ENCODE measurements at places on chromosomes 7 and 10.

DNA sequence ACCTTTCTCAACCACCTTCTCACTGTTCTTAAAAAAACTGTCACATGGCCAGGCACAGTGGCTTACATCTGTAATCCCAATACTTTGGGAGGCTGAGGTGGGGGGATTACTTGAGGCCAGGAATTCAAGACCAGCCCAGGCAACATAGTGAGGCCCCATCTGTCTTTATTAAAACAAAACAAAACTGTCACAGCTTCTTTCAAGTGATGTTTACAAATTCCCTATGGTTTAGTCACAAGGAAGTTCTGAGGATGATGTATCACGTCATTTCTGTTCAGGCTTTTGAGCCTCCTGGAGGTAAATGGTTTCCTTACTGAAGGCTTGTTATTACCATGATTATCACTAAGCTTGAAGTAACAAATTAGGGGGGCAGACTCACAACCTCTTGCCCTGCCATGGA, 186.2 kb downstream of the CFTR start:
- peak; percentile 59 for DNase-seq

- no peak for DNase-seq
These were observed 108.6 kb downstream of the LRRC4 start for GRCh38 chr7:127922656-127923055.

- peak; percentile 81 for DNase-seq
These were observed 215.7 kb upstream of the INHBA start for GRCh38 chr7:41918597-41918996.

DNA sequence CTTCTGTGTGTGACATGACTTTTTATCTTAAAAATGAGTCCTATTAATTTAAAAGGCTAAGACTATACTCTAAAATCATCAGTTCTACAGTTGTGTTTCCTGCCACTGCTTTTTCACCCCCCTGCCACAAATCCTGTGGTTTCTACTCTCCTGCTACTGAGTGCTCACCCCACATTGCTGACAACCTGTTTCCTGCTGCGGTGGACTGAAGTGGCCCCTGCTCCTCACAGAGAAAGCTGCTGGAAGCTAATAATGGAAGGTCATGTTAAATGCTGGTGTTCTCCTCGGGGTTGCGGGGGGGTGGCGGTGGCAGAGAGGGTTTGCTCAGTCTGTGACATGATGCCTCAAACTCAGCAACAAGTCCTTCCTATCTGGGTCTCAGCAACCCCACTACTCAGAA, 113.2 kb upstream of the INHBA start:
- no peak for DNase-seq

- peak; percentile 78 for DNase-seq
These were observed 789 bp downstream of the PDGFA start for GRCh38 chr7:518630-519483.

- no peak for DNase-seq
These were observed 1.3 kb downstream of the RFC2 start for GRCh38 chr7:74252893-74253292.

GRCh38 chr10:84665883-84666463, 337.6 kb downstream of the CCSER2 start:
- DNase-seq: peak; percentile 8

GRCh38 chr10:12757351-12757750, 244.2 kb downstream of the CCDC3 start:
- no peak for DNase-seq

DNA sequence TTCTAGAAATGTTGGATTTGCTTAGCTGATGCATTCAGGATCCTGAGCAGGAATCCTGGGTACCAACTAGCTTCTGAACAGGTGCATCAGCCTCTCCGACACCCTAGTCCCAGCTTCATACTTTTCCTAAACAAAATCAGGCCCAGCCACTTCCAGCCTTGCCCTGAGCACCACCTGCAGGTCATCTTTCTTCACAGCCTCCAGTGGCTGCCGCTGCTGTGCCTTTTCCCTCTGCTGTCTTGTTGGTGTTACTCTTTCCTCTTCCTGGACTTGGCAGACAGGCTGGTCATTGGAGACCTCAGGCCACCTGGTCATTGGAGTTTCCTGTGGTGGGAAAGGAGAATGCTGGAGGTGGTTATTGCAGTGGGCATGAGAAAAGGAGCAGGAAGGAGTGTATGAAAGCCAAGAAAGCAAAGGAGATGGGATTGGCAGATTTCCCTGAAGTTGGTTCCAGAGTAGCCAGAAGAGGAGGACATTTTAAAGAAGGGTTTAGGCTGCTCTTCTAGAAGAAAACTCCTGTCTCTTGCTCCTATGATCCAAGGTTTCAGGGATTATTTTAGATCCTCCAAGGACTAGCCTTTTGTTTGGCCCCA, 48.2 kb upstream of the NFKB2 start:
- DNase-seq: peak; percentile 37

DNA sequence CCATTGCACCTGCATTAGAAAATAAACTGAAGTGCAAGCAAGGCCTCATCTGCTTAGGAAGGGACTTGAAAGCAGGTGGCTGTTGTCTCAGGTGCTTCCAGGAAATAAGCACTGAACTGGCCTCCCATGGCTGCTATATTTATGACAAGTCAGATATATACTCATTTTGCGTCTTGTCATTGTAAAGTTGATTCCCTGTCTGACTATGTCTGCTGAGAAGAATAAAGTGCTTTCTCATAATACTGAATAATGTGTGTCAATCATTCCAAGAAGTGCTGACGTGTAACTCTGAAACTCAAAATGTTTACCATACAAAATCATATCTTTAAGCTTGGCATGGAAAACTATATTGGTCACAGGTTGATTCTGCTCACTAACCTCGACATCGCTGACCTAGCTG, 44.9 kb upstream of the SVOPL start:
- no peak for DNase-seq

- no peak for DNase-seq
These were observed 1.1 kb downstream of the MRPS24 start for GRCh38 chr7:43868181-43868580.

- DNase-seq: no peak
These were observed 4.4 kb upstream of the PPP2R2D start for GRCh38 chr10:131896403-131896802.

DNA sequence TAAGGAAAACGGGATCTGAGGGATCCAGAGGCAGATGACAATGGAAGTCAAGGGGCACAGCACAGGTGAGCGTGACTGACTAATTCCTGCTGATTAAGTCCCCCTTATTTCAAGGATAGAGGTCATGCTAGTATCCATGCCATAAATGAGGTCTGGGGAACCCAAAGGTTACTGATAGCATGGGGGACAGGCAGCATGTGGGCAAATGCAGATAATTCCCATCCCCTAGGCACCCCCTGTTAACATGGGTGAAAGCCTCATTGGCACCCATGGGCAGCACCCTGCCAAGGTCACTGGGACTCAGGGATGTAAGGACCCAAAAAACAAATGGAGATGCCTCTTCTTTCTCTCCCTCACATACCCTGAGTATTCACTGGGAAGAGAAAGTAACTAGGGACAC, 139.7 kb downstream of the WDR11 start:
- no peak for DNase-seq

- DNase-seq: no peak
These were observed 35.4 kb downstream of the CCDC3 start for GRCh38 chr10:12966067-12966466.

GRCh38 chr7:27663989-27664331, 1.3 kb upstream of the HIBADH start:
- no peak for DNase-seq

- DNase-seq: peak; percentile 58
These were observed 56.9 kb upstream of the MYL10 start for GRCh38 chr7:101686030-101686429.

DNA sequence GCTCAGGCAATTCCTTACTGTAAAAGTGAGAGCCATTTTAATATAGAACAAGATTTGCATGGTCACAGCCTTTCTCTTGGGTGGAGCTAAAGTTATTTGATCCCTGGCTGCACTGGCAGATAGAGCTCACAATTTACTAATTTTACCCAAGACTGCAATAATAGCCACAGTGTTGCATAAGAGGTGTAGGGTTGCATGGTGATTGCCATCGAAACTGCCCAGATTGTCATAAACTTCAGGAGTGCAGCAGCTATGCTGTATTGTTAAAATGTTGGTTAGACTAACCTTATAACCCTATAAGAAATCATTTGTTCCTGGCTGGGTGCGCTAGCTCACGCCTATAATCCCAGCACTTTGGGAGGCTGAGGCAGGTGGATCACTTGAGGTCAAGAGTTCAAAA, 50.0 kb downstream of the VCL start:
- peak; percentile 49 for DNase-seq

- no peak for DNase-seq
These were observed 727 bp upstream of the PDSS1 start for GRCh38 chr10:26696786-26697162.

DNA sequence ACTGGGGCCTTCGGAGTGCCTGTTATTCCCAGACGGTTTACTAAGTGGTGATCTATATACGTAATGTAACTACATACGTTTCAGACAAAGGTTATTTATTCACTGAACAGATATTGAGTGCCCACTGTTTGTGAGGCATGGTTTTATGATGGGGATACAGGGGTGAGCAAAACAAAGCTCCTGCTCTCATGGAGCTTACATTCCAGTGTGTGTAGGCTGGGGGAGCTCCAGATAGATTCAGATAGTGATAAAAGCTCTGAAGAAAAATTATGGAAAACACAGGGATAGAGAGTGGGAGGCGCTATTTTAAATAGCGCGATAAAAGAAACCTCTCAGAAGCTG, 466 bp upstream of the DNAJB12 start:
- DNase-seq: no peak

- DNase-seq: no peak
These were observed 169.5 kb upstream of the ADCY1 start for GRCh38 chr7:45404622-45405021.

DNA sequence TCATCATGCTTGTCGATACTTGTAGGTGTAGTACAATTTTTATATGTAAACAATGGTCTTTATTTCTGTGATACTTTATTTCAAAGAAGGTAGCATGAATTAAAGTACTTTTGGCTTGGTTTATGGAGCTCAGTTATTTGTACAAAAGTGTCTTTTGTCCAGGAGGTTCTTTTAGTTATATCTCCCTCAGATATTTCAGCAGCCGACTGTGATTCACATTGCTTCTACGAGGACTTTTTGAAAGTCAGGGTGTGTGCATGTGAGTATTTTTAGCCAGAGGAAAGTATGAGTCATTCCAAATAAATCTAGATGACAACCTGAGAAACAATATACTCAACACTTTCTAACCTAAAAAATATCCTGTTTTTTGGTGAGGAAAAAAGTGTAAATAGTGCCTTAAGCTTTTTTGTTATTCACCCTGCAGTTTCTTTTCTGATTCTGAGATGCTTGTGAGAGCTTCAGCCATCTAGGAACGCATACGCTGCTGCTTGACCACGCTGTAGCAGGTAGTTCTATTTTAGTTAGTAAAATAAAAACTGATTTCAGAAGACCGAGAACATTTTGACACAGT, 595 bp upstream of the SUN1 start:
- DNase-seq: peak; percentile 84

DNA sequence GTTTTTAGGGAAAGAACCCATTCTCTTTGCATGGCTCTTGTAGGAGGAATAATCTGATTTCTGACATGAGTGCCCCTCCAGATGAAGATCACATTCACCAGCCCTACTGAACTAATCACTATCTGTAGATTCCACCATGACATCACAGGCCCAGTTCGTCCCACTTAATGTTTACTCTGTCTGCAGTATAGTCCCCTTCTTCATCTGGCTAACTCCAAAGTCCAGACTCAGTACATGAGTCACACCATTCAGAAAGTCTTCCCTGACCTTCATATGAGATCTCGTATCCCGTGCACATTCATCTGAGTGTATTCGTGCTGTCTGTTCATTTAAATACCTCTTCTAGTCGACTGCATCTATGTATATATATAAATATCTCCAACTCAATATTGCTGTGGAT, 366.5 kb upstream of the AKR1E2 start:
- no peak for DNase-seq

DNA sequence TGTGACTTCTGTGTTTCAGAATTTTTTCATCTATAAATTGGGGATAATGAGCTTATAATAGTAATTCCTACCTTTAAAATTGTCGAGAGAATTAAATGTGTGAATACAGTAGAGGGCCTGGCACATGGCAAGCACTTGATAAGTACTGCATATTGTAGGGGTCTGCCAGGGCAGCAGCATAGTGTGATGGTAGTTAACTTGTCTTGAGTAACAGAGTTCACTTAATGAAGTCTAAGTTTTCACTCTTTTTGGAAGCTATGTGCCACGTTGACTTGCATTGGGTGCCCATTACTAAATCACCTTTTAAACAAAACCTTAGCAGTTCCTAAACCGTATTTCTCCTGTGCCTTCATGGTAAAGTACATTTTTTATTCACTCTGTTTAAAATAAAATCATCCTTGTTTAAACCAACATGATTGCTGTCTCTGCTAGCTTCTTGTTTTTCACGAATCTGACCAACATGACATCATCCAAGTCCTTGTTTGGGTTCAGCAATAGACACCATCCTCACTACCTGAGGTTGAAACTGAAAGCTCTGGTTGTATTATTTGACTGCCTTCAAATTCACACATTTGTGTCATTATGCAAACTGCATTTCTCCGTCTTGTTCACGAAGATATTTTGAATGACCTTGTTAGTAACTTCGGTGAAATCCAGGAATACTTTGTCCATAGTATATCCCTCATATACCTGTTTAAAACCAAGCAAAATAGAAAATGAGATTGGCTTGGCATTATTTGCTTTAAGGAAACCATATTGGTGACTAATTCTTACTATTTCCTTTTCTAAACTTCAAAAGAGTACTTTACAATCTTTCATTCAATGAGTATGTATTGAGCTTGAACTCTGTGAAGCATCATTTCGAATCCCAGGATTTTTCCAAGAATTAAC, 340.2 kb downstream of the SUGCT start:
- no peak for DNase-seq

DNA sequence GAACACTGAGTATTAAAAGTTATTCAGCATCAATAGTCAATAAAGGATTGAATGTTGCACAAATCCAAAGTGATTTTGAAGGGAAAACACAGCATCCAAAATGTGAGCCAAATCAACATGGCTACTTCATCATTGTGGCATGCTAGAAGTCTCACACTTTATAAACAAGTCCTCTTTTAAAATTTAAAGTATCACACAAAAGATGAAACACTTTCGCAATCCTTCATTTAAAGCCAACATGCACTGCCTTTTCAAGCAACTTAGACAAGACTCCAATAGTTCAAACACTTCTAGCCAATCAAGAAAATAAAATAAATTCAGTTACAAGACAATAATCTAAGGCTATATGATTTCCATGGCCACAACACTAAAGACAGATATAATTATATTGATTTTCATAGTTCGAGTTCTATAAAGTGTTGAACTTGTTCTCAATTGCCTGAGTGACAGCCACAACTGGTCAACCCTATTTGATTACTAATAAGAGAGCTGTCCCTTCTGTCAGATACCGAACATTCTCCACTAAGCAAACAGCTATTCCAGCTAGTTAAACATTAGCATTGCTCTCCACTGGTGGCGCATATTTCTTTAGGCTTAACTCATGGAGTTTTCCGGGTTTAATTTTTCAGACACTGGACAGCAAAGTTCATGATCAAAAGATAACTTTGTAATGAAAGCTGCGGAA, 8.3 kb downstream of the EBF3 start:
- DNase-seq: no peak

Data from EL (cell line).